ENCODE measurements at places on chromosomes 16 and 17.

DNA sequence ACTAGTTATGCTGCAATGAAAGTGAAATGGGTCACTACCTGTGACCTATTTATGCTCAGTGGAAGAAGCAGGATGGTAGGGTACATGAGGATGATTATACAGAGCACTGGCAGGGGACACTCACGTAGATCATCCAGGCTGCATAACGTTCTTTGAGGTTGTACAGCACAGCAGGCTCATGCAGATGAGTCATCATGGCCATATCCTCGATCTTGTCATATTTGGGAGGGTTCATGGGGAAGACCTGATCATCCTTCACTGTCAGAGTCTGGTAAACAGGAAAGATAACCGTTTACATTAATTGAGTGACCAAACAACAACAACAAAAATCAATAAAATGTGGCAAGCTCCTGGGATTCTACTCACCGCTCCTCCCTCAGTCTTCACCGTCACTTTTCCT is 2.1 kb downstream of the MYH2 start:
- no peak for DNase-seq

- DNase-seq: no peak
Measured at GRCh38 chr17:77394540-77395295, 253.9 kb downstream of the SEC14L1 start.

- DNase-seq: no peak
Measured at GRCh38 chr16:78984887-78985464, 615.6 kb downstream of the MAF start.

DNA sequence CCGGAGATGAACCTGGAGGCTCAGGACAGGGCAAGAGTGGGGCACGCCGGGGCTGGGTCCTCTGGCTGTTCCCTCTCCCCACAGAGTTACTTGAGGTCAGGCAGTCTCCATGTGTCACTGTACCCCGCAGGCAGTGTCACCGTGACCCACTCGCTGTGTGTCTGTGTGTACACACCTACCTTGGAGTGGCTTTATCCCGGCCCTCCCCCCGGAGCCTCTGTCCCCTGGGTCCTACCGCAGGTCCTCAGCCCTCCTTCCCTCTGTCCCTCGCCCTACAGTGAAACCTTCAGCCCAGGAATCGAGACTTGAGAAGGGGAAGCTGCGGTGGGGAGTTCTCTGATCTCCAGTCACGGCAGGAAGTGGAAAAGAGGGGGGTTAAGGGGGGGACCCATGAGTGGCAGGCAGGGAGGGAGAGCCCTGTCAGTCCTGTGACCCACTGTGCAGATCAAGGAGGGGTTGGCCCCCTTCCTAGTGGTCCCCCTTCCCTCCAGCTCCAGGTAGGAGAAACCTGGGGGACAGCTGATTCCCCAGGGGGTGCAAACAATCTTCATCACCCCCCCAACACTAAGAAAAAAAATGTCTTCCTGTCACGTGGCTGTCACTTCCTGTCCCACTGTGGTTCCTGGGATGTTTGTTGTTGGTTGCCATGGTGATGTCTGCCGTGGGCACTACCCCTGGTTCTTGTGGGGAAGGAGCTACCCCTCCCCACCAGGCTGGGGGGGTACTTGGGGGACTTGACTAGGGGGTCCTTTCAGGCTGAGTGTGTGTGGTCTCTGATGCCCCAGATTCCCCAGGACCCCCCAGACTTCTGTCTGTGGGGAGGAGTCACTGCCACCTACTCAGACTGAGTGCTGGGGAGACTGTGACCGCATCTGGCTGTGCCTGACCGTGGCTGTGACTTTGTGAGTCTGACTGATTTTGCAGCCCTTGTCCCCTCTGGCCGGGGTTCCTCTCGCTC is 13.7 kb downstream of the RARA start:
- DNase-seq: peak; percentile 64

- peak; percentile 72 for DNase-seq
Measured at GRCh38 chr17:39653662-39654331, 11.4 kb upstream of the TCAP start.

GRCh38 chr17:67633751-67634211 is 84.0 kb upstream of the NOL11 start:
- DNase-seq: no peak

- DNase-seq: no peak
Measured at GRCh38 chr17:10197362-10197720, 1.1 kb downstream of the GAS7 start.

- DNase-seq: no peak
Measured at GRCh38 chr16:4263504-4264436, 9.1 kb downstream of the TFAP4 start.

GRCh38 chr16:51592535-51593300 is 441.6 kb upstream of the SALL1 start:
- no peak for DNase-seq

GRCh38 chr17:65332779-65333178 is 195.6 kb downstream of the RGS9 start:
- no peak for DNase-seq

- no peak for DNase-seq
Measured at GRCh38 chr17:8712698-8713097, 31.9 kb downstream of the CCDC42 start.

DNA sequence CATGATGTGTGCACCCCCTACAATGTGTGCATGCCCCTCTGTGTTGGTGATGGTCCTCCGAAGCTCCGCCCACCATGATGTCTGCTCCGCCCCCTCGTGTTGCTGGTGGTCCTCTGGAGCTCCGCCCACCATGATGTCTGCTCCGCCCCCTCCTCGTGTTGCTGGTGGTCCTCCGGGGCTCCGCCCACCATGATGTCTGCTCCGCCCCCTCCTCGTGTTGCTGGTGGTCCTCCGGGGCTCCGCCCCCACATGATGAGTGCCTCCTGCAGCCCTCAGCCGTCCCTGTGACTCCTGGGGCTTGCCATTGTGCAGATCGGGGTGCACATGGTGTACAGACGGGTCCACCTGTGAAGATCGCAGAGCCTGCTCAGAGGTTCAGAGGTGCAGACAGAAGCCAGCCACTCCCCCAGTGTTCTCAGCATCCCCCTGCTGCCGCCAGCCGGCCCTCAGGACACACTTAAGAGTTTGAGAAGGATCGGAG is 129.1 kb upstream of the CHMP6 start:
- DNase-seq: no peak

- no peak for DNase-seq
Measured at GRCh38 chr16:53896722-53897121, 192.8 kb downstream of the FTO start.

DNA sequence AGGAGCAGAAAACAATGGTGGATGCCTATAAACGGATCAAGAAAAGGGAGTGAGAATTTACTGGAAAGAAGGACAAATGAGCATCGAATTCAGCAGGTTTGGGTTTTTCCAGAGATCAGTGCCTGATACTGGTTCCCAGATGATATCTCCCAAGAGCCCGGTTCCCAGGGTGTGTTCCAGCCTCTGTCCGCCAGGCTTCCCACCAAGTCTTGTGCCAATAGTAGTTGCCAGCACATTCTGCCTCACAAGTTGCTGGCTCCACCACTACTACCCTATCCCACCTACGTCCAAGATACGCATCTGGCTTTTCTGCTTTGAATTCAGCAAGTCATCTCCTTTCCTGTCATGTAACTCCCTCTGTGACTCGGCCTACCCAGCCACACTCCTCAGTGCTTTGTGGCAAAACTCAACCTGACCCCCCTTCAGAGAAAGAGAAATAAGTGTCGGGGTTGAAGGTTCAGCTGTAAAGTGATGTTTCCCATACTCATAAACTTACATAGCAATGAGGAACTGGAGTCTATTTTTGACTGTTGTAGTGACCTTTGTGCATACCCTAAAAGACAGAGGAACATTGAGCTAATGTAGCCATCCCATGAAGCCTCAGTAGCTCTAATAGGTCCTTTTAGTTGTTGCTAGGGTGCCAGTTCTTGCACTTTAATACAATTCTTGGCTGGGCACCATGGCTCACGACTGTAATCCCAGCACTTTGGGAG is 277.0 kb downstream of the IRX3 start:
- no peak for DNase-seq

GRCh38 chr17:19497624-19498023 is 36.0 kb upstream of the SLC47A1 start:
- no peak for DNase-seq

- no peak for DNase-seq
Measured at GRCh38 chr17:18946536-18946935, 5.4 kb upstream of the SLC5A10 start.

- DNase-seq: no peak
Measured at GRCh38 chr16:64225696-64226095, 896.2 kb downstream of the CDH11 start.

DNA sequence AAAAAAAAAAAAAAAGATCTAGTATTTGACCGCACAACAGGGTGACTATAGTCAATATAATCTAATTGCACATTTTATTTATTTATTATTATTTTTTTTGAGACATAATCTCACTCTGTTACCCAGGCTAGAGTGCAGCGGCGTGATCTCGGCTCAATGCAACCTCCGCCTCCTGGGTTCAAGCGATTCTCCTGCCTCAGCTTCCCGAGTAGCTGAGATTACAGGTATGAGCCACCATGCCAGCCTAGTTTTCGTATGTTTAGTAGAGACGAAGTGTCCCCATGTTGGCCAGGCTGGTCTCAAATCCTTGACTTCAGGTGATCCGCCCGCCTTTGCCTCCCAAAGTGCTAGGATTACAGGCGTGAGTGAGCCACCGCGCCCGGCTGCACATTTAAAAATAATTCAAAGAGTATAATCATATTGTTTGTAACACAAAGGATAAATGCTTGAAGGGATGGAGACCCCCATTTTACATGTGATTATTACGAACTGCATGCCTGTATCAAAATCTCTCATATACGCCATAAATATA is 794 bp downstream of the ANKS3 start:
- no peak for DNase-seq

GRCh38 chr17:81173052-81173761 is 7.2 kb upstream of the AATK start:
- no peak for DNase-seq

DNA sequence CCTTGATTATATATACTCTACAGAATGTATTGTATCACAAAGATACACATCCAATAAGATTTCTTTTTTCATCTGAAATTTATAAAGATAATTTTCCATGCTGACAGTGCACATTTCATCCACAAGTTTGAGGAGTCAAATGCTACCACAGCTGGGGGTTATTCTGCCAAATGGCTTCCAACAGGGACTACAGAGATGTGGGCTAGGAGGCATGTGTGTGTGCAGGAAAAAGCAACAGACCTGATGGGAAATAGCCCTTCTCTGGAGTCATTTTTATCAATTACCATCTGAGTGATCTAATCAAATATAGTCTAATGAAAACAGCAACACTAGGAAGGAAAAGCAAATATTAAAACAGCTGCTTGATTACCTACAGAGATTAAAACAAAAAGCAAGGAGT is 290.5 kb downstream of the CEP112 start:
- DNase-seq: no peak

- no peak for DNase-seq
Measured at GRCh38 chr16:57707331-57707730, 12.7 kb downstream of the DRC7 start.

GRCh38 chr16:87174061-87174460 is 143.1 kb downstream of the C16orf95 start:
- no peak for DNase-seq

DNA sequence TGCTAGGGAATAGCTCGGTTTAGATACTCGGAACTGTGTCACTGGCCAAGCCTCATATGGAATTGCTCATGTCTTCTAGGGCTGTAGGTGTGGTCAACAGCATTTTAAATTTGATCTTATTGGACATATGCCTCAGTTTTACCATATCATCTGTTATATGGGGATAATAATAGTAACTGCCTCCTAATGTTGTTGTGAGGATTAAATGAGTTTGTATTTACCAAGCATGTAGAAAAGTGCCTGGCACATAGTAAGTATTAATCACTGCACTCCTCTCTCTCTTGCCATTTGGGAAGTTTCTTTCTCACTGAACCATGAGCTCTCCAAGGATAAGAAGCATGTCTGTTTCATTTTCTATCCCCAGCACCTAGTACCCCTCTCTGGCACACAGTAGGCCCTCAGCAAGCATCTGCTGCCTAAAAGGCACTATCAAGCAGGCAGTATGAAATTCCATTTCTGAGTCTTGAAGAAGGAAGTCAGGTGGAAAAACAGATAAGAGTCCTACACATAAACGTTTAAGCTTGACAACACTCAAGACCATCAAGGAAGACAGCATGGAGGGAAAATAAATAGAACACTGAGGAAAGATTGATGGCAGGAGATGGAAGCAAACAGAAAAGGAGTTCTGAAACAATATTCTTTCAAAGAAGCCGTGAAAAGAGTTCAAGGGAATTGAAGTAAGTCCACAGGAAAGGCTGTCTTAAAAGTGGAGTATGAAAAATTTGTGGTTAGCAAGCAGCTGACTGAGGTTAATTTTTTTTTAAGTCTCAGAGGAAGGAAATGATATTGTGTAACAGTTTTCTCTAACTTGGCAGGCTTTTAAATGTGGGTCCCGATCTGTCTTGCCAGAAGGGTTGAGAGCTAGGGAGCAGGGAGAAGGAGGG is 2.2 kb upstream of the ATP6V0A1 start:
- no peak for DNase-seq

- no peak for DNase-seq
Measured at GRCh38 chr17:30292286-30292858, 628 bp upstream of the BLMH start.

GRCh38 chr16:68710211-68710610 is 26.9 kb upstream of the CDH1 start:
- no peak for DNase-seq

DNA sequence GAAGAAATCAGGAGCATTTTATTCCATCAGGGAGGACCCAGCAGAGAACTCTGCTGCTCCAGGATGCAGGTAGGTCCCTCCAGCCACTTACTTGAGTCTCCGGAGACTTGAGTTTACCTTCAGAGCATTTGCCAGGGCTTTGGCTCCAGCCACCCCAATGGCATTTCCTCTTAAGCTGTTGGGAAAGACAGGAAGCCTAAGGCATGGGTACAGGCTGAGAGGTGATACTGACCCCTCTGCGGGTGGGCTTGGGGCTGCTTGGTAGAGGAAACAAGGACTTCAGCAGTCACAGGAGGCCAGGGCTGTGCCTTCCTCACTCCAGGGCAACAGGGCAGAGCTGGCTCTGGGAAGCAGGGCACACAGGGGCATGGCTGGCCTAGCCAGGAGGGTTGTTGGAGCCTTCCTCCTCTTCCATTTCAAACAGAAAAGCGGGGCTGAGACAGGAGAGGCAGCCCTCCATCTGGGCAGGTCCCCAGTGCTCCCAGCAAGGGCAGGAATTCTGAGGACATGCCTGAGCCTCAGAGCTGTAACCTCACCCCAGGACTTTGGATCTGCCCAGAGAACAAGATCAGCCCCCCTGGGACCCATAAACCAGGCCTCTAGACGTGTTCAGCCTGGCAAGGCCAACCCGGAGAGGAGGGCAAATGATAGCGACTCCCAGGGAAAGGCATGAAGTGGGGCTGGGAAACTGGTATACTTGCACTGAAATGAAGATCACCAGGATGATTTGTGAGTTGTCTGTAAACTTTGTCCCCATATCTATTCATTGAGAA is 34.4 kb downstream of the NLRC3 start:
- no peak for DNase-seq
